Fibroblast of skin of abdomen (primary cell): ENCODE measurements at places on chromosomes 13 and 19.

GRCh38 chr19:52148256-52148655 lies 8.5 kb upstream of the ZNF616 start:
- no peak for DNase-seq

DNA sequence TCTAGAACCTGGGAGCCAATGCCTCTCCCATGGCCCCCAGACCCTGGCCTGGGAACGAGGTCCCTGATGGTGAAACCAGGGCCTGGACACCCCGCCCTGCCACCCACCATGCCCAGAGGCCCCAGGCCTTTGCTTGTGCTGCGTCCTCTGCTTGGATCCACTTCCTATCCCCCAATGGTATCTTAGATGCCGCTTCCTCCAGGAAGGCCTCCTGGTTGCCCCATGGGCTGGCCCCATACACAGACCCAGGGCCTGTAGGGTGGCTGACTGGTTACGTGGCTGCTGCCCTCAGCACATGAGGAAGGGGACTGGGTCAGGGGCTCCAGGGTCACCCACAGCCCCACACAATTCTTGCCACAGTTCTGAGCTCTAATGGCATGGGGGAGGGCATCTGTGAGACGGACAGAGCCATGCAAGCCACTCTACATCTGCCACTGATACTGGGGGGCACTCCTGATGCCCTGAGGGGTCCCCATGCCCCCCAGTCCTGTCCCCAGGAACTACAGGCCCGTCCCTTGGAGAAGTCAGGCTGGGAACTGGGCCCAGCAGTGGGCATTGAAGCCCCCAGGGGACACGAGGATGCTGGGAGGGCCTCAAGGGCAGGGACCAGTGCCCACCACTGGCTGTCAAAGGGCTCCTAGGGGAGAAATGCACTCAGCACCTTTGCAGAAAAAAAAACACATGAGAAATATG lies 5.0 kb downstream of the RPL36 start:
- no peak for DNase-seq

GRCh38 chr13:38824342-38824741 lies 137.5 kb downstream of the FREM2 start:
- no peak for DNase-seq

GRCh38 chr13:38415233-38415632 lies 65.6 kb downstream of the UFM1 start:
- no peak for DNase-seq

DNA sequence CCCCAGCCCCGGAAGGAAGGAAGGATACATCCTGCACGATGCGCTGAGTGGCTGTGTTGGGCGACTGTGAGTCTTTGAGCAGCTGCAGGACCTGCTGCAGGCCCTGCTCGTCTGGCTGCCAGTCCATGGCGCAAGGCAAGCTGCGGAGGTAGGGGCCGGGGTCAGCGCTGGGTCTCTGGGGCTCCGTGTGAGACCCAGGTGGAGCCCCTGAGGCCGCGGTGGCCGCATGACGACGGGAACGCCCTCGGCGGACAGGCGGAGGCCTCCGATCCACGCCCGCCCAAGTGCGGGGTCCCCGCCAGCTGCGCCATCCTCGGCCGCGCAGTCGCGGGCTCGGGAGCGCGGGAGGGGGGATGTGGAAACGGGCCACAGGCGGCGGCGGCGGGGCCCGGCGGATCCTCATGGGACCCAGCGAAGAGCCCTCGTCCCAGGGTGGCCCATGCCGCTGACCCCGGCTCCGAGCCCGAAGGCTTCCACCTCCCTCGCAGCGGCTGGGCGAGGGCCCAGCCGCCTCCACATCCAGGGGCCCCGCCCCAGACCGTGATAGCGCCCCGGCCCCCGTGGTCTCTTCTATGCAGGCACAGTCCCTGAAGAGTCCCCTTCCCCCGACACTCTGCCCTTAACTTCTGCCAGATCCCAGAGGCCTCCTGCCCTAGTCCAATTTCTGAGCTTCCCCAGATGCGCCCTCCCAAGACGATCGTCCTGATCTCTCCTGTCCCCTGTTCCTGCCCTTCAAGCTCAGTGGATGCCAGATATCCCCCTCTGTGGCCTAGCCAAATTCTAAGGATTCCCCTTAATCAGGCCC lies 2.7 kb downstream of the TNPO2 start:
- peak; percentile 21 for DNase-seq

DNA sequence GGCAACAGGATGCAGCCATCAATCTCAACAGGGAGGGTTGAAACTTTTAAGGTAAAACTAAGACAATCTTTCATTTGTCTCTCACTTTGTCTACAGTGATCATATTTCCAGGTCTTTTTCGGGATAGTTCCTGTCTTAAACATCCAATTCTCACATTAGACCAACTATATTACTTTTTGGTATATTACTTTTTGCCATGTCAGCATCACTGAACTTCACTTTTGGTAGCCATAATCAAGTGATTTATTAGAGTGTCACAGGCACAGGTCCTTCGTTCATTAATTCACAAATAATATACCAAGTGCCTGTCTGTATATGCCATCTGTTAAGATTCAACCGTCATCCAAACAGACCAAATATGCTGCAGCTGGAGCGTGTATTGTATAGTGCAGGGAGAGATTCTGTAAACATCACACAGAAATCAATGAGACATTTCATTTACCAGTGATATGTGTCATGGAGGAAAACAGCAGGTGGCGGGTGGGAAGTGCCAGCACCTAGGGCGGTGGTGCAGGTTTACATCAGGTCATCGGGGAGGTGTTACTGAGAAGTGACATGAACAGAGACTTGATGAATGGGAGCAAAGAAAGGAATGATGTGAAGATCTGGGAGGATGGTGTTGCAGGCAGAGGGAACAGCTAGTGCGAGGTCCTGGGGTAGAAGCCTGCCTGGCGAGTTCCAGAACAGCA lies 24.9 kb downstream of the ARHGEF7 start:
- no peak for DNase-seq

- DNase-seq, result peak; percentile 20
Observed at GRCh38 chr19:55255618-55256423, 3.0 kb downstream of the PPP6R1 start.

DNA sequence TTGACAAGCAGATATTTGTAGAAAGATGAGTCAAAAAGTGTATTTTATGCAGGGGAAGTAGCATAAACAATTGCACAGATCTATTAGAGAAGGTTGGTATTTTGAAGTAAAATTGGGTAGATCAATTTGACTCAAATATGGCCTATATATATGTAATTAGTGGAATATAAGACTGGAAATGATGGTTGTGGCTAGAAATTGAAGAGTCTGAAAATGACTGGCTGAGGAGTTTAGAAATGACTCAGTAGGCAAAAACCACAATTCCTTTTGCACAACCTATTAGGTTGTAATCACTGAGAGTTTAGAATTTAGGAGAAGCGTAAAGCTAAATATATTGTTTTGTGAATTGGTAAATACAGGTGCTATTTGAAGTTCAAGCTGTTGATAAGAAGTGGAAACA lies 622.6 kb upstream of the PCDH20 start:
- no peak for DNase-seq

- no peak for DNase-seq
Observed at GRCh38 chr13:73223372-73223781, 164.6 kb downstream of the KLF5 start.

DNA sequence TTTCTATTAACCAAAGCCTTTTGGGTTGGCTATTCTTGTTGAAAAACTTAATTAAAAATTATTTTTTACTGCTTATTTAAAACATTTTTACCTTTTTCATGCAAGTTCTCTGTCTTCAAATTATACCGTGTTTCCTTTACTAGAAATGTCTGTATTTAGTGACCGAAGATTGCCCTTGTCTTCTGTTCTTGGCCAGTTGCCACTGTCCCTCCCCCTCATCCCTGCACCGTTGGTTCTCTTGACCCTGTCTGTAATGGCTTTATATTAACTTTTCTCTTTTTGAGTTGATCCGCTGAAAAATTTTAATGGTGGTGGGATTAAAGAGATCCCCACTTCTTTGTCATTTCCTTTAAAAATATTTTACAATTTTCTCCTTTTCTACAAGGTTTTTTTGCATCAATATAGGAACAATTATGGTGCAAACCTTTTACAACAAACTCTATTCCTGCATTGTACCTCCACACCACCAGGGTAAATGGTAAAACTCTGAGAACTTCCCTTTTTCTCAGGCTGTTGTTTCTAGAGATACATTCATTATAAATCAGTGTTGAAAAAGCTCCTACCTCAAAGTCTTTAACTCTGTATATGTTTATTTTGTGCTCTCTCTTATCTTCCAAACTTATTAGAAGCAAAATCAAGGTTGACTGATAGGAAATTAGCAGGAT lies 12.9 kb upstream of the RNF113B start:
- DNase-seq, result no peak

GRCh38 chr19:38769635-38770211 lies 3.6 kb downstream of the LGALS7 start:
- peak; percentile 65 for DNase-seq

GRCh38 chr19:56177564-56178243 lies 1.9 kb downstream of the GALP start:
- no peak for DNase-seq

DNA sequence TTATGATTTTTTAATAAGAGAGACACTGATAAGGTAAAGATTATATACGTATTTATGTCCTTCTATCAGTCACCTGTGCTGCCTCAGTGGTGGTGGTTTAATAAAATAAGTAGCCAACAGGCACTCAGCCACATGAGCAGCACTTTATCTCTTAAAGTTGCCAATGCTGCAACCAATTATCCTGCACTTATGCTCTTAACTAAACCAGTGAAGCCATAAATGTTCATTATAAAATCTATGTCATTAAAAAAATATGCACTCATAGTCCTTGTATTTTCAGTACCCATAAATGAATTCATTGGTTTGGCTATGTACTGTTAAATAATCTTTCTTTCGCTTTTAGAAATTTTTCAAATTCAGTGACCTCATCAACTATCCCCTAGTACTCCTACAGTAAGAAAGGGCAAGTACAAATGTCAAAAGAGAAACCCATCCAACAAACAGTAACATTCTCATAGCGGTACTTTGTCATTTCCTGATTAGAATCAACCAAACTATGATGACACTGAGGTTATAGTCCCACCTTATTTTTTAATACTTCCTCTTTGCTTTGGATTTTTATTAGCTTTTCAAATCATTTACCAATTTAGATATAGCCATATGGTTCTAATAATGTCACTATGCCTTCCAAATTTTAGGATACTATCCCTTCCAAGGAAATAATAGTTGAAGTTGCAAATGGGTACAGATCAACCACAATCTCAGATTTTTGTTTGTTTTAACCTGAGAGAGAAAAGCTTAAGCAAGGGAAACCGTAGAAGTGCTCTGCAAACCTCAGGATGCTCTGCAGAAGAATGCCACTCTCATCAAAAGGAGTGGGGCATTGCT lies 190.9 kb downstream of the KLF12 start:
- DNase-seq, result no peak

GRCh38 chr19:43595999-43596841 lies at the start of the genes IRGQ and ZNF576:
Gene IRGQ (minus strand): TSS chr19:43596134. CDS start chr19:43595338, 796 bp downstream.
Gene ZNF576 (plus strand): TSS chr19:43596595. CDS start chr19:43597109, 514 bp downstream.
- peak; percentile 99 for DNase-seq

- DNase-seq, result no peak
Observed at GRCh38 chr13:85565652-85566051, 233.6 kb downstream of the SLITRK6 start.

DNA sequence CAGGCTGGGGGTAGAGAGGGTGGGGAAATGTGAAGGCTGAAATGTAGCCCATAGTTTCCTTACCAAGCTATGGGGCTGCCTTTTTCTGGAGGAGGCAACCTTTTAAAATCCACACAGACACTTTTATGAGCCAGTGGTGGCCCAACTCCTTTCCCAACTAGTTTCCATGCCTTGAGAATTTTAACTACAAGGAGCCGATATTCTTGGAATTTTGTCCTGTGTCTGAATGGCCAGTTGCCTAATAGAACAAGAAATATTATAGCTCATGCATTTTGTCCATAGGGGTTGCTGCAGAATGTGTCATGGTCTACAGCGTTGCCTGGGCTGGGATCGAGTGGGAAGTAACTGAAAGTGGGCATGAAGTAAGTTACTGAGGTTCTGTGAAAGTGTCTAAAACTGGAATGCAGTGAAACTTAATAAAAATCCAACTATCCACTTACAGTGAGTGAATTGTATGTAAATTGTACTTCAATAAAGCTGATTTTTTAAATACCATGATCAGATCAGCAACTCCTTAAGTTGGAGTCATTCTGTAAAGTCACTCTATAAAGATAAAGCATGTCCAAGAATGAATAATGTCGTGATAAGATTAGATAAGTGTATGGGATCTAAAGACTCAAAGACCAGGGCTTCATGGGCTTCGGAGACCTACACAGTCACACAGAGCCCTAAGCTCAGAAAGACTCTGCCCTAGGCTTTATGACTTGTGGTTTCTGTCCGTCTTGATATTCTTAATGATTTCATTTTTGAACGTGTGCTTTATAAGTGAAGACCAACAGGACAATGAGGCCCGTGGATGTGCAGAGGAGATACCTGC lies 122.6 kb upstream of the FNDC3A start:
- no peak for DNase-seq

DNA sequence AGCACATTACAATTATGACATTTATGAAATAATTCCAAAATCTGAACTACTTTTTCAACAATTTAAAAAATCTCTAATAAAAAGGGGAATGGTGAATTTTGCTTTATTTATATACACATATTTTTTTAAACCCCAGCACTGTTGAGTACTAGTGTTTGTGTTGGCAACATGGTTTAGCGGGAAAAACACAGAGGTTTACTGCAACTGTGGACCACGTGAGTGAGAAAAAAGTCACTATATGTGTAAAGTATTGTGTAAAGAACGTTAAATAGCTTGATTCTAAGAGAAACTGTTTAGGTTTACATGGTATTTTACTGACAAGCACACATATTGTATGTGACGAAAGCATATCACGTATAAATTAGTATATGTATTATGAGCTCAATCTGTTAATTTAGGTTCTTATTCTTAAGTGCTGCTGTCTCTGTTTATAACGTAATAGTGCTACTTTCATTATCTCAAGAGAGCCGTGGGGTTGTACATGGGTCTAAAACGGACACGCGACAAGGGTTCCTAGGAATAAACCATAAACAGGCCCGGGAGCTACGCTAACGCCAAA lies 617 bp downstream of the SKA3 start:
- DNase-seq, result no peak

- no peak for DNase-seq
Observed at GRCh38 chr13:72692884-72693514, 34.4 kb downstream of the MZT1 start.

- DNase-seq, result no peak
Observed at GRCh38 chr19:1027650-1028061, 1.2 kb downstream of the CNN2 start.

DNA sequence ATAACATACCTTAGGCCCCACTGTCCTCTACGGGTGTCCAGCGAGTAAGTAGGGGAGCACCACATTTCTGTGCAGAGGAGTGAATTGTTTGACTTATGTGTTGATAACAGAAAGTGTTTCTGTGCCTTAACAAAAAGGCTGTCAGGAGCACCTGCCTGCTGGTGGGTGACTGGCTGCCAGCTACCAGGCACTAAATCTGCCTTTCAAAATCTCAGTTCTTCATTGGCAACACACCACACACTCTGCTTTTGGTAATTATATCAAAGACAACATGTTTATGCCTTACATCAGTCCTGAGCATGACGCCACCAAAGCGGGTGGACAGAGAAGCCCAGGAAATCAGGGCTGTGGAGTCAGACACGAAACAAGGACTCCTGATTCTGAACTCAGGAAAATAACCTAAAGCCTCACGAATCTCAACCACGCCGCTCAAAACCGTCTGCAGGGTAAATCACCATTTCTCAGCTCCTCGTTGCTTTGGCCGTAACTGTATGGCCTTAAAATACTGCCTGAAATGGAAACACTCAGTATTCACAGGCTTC lies 105.2 kb upstream of the SOX1 start:
- no peak for DNase-seq

GRCh38 chr13:27643334-27644132 lies 21.8 kb downstream of the POLR1D start:
- DNase-seq, result no peak

- DNase-seq, result no peak
Observed at GRCh38 chr13:76222511-76222910, 586.4 kb downstream of the LMO7 start.
